ENCODE measurements at places on chromosomes 7 and 10.

DNA sequence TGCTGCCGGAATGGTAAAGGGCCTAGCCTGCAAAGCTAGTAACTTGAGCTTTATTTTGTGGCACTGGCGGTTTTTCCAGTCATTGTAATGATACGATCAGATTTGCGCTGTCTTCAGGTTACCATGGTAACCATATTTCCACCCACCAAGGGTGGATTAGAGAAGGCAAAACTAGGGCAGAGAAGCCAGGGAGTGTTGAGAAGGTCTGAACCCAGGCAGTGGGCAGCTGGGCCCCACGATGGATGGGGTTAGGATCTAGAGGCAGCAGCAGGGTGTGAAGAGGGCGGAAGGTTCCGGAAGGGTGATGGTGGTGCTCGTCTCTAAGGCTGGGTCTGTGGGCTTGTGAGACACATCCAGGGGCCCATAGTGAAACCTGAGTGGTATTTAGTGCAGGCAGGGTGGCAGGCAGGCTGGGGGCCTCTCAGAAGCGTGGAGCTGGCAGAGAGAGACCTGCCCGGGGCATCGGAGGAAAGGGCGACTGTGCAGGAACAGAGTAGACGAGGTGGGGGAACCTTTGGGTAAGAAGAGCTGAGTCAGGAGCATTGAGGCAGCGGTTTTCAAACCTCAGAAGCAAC lies 87.9 kb upstream of the GTF2I start:
- DNase-seq = no peak

- no peak for DNase-seq
These were observed 338.5 kb downstream of the MDFIC start for GRCh38 chr7:115260381-115260780.

DNA sequence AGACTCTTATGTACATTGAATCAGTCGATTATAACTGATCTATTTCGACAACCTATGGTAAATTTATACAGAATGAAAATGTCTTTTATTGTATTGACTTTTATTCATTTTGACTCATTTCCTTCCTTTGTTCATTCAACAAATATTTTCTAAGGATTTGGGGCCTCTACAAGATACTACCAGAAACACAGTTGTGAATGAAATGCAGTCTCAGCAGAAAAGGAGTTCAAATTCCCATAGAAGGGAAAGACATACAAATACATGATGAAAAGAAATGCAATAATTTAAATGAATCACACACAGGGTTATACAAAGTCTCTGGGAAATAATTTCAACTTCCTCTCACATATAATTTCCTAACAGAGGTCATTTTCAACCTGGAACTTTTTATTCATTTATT lies 134.0 kb upstream of the SEMA3A start:
- no peak for DNase-seq

DNA sequence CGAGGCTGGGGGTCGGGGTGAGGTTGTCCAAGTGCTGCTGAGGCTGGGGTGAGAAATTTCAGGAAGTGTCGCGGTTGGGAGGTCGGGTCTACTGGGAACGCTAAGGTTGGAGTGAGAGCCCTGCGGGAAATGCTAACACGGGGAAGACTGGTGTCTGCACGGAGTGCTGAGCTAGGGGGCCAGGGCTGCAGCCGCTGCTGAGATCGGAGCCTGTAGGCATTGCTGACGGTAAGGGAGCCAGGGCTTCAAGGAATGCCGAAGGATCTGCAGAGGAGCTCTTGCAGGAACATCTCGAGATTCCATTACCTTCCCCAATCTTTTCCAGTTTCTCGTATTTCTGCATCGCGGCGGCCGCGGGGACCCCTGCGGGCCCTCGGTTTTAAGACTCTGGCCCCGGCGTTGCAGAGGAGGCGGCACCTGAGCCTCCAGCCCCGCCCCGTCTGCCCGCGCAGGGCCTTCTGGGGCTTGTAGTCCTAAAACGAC lies at the start of gene CDK5:
Gene CDK5 (minus strand): TSS at position 392 of the 483 bp plus-strand sequence. CDS start 49 bp downstream, at position 343.
- DNase-seq = no peak

GRCh38 chr7:16805441-16805840 lies 642 bp upstream of the AGR2 start:
- DNase-seq = no peak

DNA sequence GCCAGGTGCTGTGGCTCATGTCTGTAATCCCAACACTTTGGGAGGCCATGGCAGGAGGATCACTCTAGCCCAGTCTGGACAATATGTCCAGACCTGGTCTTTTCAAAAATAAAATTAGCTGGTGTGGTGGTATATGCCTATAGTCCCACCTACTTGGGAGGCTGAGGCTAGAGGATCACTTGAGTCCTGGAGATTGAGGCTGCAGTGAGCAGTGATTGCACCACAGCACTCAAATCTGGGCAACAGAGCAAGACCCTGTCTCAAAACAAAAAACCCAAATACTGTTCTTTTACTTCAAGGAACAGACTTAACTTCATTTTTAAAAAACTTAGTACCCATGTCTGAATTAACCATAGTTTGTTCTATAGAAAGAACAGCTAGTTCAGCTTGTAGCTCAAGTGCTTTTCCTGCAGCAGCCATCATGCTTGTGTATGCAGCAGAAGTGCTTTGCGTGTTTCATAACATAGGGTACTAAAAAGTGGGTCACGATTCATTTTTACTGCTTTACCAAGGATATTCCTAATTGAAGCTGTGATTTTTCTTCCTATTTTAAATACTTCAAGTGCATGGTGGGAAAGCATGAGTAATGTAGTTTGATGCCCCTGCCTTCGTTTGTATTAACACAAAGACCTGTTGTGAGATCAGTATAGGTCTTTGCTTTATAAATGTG lies 5.9 kb downstream of the EIF4H start:
- no peak for DNase-seq

- DNase-seq = peak; percentile 60
These were observed 45.7 kb upstream of the HSPA12A start for GRCh38 chr10:116787893-116788665.

DNA sequence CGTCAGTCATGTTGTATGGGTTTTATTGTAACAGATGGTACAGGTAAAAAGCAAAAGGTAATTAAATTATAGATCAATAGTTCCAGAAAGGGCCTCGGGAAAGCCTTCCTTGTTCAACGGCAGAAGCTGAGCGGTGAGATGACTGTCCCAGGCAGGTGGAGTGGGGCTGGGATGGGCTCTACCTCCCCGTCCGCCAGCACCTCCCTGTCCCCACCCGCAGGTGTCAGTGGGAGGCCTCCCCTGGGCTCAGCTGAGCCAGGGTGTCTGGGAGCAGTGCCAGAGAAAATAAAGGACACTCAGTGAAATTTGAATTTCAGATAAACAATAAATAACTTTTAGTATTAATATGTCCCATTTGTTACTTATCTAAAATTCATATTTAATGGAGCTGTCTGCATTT lies 58.9 kb downstream of the CLRN3 start:
- DNase-seq = no peak

GRCh38 chr10:126684171-126684745 lies 13.8 kb upstream of the C10orf90 start:
- DNase-seq = no peak

Data from stimulated activated CD8-positive, alpha-beta memory T cell treated with anti-CD3 and anti-CD28 coated beads, Interleukin-12 subunit alpha, Interleukin-12 subunit beta, amount 100 ng/mL, for 1 hour (primary cell).